ENCODE measurements at places on chromosomes 12 and 14. TPM values are rescaled to one million over a fixed set of nuclear protein-coding genes. Genes with fewer than 3 reads are reported as not detected.

The RNF212B gene
- not detected for polyA plus RNA-seq

The IRAK3 gene
- 6.2 TPM for polyA plus RNA-seq

The HNRNPA1 gene
- polyA plus RNA-seq, result 2,095 TPM

The IAPP gene
- not detected for polyA plus RNA-seq

The ACSM4 gene
- 0.08 TPM for polyA plus RNA-seq

The TIGAR gene
- 8.0 TPM for polyA plus RNA-seq

The PRPH gene
- 3.0 TPM for polyA plus RNA-seq

The TRIM9 gene
- polyA plus RNA-seq, result 1.1 TPM

The MUCL1 gene
- not detected for polyA plus RNA-seq

The RNASE7 gene
- polyA plus RNA-seq, result not detected

The PIWIL1 gene
- not detected for polyA plus RNA-seq

The FGD6 gene
- polyA plus RNA-seq, result 4.3 TPM

The OASL gene
- 0.12 TPM for polyA plus RNA-seq

The GYS2 gene
- polyA plus RNA-seq, result 0.27 TPM

The NYNRIN gene
- 35.1 TPM for polyA plus RNA-seq

The BMAL2 gene
- 2.0 TPM for polyA plus RNA-seq

The STK38L gene
- 20.5 TPM for polyA plus RNA-seq

The CHGA gene
- 0.50 TPM for polyA plus RNA-seq

The TEX22 gene
- polyA plus RNA-seq, result 0.45 TPM

The KLRC2 gene
- not detected for polyA plus RNA-seq

The KRT74 gene
- 0.09 TPM for polyA plus RNA-seq

The KLRK1 gene
- polyA plus RNA-seq, result 0.11 TPM

The MANSC4 gene
- polyA plus RNA-seq, result not detected

The KERA gene
- 26.0 TPM for polyA plus RNA-seq

The KRT7 gene
- 3.7 TPM for polyA plus RNA-seq

All from muscle of leg (tissue), 16 donors.